ENCODE measurements at places on chromosomes 6 and 20.

DNA sequence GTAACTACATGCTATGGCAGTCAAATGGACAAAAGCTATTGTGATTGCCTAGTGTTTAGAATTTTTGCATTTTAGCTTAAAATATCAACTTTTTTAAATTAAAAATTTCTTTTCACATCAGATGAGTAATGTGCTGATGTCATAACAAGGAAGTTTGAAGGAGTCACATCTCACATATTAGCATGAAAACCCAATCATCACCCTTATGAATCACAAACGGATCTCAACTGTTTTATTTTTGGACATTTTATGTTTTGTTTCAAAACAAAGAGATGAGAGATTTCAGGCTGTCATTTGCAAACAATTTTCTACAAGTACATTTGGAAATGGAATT lies 53.6 kb upstream of the TRERF1 start:
- DNase-seq, result no peak

- no peak for DNase-seq
These were observed 274.9 kb downstream of the CDH26 start for GRCh38 chr20:60233018-60233630.

- no peak for DNase-seq
These were observed 60.7 kb downstream of the GRIK2 start for GRCh38 chr6:101454106-101454676.

GRCh38 chr6:150149146-150149545 lies 6.3 kb downstream of the PPP1R14C start:
- no peak for DNase-seq

- DNase-seq, result no peak
These were observed 22.5 kb downstream of the PREX1 start for GRCh38 chr20:48805286-48805685.

- DNase-seq, result peak; percentile 67
These were observed 101.0 kb downstream of the NRN1 start for GRCh38 chr6:5905431-5906339.

- DNase-seq, result no peak
These were observed 47.7 kb upstream of the PLCB4 start for GRCh38 chr20:9021216-9021615.

DNA sequence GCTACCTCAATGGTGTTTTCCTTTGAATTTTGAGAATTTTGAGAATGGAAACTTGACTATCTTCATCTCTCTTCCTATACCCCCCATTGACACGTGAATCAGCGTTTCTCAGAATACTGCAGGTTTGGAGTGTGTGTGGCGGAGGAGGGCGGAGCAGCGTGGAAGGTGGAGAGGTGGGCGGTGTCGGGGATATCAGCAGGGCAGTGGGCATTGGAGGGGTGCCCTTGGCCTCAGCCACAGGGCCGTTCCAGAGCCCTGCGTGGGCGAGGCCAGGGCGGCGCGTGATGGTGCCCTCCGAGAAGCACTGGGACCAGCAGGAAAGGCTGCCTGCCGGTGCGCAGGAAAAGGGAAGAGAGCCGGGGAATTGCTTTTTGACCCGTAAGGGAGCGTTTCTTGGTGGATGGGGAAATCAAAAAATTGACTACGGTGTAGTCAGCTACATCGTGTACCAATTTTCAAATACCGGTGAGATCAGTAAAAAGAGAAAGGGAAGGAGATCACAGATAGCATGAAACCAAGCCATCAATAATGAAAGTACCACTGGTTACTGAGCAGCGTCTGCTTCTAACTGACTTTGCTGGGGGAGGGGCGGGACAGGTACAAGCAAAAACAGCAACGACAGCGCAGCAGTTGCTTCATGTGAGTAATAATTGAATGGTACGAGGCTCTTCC lies 82.7 kb upstream of the DUSP22 start:
- DNase-seq, result no peak

GRCh38 chr20:4134355-4134834 lies 119.0 kb upstream of the RNF24 start:
- no peak for DNase-seq

All from breast epithelium (tissue), 4 donors.